ENCODE measurements at places on chromosomes 16 and 17. TPM values are rescaled to one million over a fixed set of nuclear protein-coding genes. Genes with fewer than 3 reads are reported as not detected.

The TOX3 gene
- 39.7 TPM for polyA plus RNA-seq

The MT3 gene
- 0.93 TPM for polyA plus RNA-seq

The DYNC1LI2 gene
- polyA plus RNA-seq = 135 TPM

The HOXB9 gene
- polyA plus RNA-seq = 69.7 TPM

The TMED6 gene
- 2.0 TPM for polyA plus RNA-seq
